Frontal cortex (tissue), 4 donors: ENCODE measurements at places on chromosomes 1 and 21. TPM values are rescaled to one million over a fixed set of nuclear protein-coding genes. Genes with fewer than 3 reads are reported as not detected.

GRCh38 chr1:44237721-44238457 is 24.6 kb downstream of the DMAP1 start:
- DNase-seq = peak; percentile 46

Gene FCGR3A
- total RNA-seq = 2.9 TPM

Gene FNDC10
- total RNA-seq = 2.9 TPM

DNA sequence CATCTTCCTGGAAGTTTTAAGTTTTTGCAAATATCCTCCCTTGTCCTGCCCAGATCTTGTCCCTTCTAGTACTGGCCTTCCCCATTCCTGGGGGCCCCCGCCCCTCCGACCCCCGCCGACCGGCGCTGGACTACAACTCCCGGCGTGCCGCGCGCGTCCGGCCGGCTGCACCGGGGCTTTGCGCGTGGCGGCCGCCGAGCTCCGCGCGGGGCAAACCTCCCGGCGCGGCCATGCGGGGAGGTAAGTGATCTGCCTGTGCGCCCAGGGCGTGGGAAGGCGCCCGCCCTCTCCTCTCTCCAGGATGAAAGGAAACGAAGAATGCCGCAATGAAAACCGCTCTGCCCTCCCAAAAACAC is 3.2 kb upstream of the SAMD13 start:
- DNase-seq = peak; percentile 74

Gene PEAR1
- 0.41 TPM for total RNA-seq

Gene SLC30A2
- total RNA-seq = not detected

- no peak for DNase-seq
Observed at GRCh38 chr1:57341721-57342120, 82.1 kb downstream of the DAB1 start.

Gene TMEM200B
- total RNA-seq = 0.82 TPM

- DNase-seq = no peak
Observed at GRCh38 chr1:205669341-205670149, 10.8 kb downstream of the SLC45A3 start.

GRCh38 chr1:6486433-6487011 is 4.9 kb downstream of the PLEKHG5 start:
- DNase-seq = peak; percentile 80

GRCh38 chr1:65163201-65163805 is 15.3 kb downstream of the AK4 start:
- DNase-seq = no peak

DNA sequence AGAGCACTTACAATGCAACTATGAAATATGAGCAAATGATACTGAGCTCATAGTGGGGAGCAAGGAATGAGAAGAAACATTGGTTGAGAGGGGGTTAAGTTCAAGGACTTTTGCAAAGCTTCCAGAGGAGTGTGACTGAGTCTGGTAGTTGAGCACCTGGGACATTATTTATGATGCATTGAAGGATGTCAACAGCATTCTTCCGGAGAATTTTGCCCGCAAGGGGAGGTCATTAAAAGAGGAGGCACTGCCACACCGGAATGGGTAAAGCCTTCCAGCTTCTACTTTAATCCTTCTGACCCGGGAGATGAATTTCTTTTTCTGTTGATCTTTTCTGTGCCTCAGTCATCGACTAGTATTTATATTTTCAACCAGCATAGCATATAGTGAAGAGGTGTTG is 208.4 kb upstream of the CAMK1G start:
- DNase-seq = no peak

Gene FLG2
- total RNA-seq = not detected

DNA sequence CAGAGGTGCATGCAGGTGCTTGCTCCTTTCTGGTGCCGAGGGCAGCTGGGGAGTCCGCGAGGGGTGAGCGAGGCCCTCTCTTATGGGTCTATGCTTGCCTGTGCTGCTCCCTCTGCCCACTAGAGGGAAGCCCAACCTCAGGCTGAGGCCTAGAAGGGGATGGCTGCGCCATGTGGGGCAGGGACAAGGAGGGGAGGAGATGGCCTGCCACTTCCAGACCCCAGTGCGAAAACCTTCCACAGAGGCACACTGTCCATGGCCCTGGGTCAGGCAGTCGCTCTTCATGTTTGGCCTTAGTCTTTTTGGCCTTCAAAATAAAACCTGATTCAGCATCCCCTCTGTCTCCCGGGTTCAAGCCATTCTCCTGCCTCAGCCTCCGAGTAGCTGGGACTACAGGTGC is 14.0 kb downstream of the RHBG start:
- peak; percentile 73 for DNase-seq

Gene GUCA2B
- total RNA-seq = not detected

DNA sequence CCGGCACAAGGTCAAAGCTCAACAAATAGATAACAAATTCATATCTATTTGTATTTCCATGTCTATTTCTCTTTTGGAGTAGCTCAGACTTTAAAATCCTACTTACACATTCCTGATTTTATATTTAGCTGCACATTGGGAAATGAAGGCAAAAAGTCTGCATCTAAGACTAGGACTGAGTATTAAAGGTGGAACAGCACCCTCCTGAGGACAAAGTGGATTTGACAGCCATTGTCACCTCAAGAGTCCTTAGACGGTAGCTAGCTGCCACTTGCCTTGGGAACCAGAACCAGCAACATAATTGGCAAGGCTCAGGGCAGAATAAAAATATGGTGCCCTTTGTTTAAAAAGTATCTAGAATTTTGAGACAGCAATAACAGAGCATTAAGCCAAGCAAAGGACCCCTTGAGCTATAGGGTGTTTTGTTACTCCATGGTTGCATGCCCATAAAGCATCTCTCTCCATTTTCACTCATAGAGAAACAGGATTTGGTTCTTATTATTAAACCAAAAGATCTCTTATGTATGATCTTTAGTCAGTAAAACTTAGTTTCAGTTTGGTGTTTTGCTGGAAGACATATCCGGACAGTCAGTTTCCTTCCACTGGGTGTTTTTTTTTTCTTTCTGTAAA is 30.0 kb upstream of the SGIP1 start:
- no peak for DNase-seq

GRCh38 chr21:16573578-16573977 is 843.8 kb downstream of the USP25 start:
- no peak for DNase-seq

DNA sequence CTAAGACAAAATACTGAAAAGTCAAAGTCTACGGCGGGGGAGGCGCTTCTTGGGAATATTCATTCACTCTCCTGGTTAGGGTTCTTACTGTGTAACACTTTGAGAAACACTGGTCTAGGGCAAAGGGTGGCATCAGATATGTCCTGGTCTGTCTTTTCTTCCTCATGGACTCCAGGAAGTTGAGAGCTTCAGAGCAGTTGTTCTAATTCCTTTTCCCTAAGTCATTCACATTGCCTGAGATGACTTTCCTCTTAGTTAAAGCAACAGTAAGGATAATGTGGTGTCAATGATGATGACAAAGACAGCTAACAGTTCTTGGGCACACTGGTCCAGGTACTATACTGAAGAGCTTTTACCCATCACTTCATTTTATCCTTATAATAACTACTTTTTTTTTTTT is 27.0 kb downstream of the FGGY start:
- no peak for DNase-seq

DNA sequence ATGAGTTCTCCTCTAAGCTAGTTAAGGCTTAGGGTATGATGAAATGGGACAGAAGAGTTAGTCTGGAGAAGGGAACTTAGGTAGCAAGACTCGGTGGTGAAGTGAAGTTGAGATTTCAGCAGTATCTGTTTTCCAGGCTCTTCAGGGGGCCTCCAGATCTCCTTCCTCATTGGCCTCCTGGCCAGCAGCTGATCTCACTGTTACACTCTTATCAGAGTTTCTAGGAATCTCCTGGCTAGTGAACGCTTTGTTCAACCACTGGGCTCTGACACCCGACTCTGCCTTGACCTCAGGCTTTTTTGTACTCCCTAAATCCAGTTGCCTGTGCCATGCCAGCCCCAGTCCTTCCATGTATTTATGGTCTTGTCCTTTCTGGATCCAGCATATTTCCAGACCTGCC is 311.0 kb downstream of the ASTN1 start:
- DNase-seq = no peak

- DNase-seq = no peak
Observed at GRCh38 chr1:28044399-28044798, 44.0 kb downstream of the EYA3 start.

- DNase-seq = no peak
Observed at GRCh38 chr1:214397497-214397896, 116.5 kb downstream of the SMYD2 start.

GRCh38 chr1:218433744-218434143 is 88.6 kb downstream of the TGFB2 start:
- DNase-seq = no peak

GRCh38 chr1:245772325-245772724 is 617.5 kb downstream of the KIF26B start:
- DNase-seq = no peak

Gene RWDD3
- 15.9 TPM for total RNA-seq

- DNase-seq = no peak
Observed at GRCh38 chr1:163046071-163046470, 23.1 kb upstream of the RGS4 start.

- no peak for DNase-seq
Observed at GRCh38 chr1:194624833-194625232, 1438.4 kb upstream of the B3GALT2 start.

GRCh38 chr1:179798864-179799516 is 55.9 kb downstream of the FAM163A start:
- no peak for DNase-seq

DNA sequence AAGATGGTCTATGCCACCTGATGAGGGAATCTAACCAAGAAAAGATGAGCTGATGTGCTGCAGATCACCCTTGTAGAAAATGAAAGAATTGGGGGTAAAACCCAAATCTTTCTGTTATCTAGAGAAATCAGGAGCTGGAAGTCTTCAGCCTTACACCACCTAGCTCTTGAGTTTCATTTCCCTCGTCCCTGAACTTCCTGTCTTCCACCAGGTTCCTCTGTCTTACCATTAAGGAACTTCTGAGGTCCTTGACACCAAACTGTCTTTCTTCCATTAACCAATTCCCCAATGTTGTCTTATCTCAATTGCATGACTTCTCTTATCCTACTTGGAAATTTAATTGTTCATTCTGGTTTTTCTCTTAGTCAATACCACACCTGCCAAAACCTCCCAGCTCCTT is 31.5 kb downstream of the LPAR3 start:
- DNase-seq = no peak

DNA sequence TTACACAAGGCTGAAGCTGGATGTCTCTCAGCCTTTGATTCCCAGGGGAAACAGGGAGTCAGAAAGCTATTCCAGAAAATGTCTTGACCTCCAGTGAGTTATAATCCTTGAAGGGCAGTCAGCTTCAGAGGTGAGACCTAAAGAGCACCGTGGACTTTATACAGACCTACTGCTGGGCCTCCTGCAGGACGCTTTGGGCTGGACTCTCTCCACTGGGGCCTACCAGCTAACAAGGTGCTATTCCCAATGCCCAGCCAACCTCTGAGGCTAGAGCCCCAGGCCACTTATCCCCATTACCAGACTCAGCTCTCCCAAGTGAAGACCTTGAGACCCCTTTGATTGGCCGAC is 6.6 kb downstream of the SETD4 start:
- DNase-seq = no peak

- DNase-seq = no peak
Observed at GRCh38 chr1:4131734-4132133, 231.7 kb upstream of the C1orf174 start.

DNA sequence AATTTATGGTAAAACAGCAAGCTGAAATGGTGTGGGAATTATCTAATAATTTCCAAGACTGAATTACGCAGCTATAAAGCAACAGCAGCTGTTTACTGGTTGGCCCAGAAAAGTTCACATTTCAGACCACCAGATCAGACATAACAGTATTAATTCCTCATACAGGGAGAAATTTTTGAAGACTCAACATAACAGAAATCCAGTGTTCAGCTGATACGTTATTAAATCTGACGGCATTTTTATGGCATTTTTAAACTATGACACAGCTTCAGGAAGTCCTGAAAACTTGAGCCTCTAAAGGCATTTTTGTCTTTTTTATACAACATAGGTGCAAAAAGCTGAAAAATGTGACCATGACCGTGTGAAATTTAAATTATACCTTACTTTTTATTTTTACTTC is 91.2 kb downstream of the APP start:
- DNase-seq = no peak

- DNase-seq = no peak
Observed at GRCh38 chr1:9626201-9626608, 25.3 kb upstream of the PIK3CD start.

DNA sequence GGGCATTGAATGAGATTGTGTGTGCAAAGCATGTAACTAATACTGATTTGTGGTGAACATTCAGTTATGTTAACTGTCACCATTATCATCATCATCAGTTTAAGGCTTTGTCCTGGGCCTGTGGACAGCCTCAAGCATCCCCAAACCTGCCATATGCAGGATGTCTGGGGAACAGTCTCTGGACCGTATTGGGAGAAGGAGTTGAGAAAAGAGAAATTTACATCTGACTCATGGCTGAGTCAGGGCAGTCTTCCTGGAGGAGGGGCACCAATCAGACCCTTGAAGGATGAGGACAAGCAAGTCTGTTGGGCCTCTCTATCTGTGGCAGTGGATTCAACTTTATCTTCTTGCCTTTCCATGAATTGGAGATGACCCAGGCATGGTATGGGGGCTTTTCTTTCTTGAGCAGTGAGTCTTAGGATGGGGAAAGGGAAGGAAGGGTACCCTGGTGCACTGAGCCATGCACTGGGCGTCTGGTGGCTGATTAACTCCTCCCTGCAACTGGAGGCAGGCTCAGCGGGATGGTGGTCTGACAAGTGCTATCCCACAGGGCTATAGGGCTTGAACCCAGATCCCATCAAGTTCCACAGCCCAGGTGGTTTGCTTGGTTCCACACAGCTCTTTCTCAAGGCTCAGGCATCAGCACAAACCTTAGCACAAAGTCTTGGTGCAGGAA is 2.9 kb downstream of the PADI3 start:
- no peak for DNase-seq

DNA sequence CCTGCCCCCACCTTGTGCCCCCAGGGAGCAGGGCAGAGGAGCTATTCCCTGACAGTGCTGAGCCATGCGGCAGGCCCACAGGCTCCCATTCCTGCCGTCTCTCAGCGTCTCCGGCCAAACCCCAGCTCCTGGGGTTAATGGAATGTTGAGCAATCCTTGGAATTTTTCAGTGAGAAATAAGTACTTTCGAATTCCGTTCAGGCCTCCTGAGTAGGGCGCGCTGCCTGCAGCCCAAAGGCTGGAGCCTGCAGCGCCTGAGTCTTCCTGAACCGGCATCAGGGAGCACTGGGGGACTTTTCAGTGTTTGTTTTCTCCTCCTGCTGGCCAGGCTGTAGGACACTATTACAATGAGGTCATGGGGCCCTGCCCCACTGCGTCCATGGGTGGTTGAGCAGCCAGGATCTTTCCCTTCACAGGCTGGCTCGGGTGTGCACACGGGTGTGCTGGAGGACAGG is 33.3 kb upstream of the CSF1 start:
- DNase-seq = no peak

GRCh38 chr1:228087771-228088251 is 5.3 kb downstream of the ARF1 start:
- peak; percentile 55 for DNase-seq

- DNase-seq = peak; percentile 69
Observed at GRCh38 chr1:243850202-243850451, at the start of gene AKT3. Gene AKT3, minus strand, starts transcription at chr1:243850243. Its CDS starts 7,073 bp downstream, at chr1:243843170.

DNA sequence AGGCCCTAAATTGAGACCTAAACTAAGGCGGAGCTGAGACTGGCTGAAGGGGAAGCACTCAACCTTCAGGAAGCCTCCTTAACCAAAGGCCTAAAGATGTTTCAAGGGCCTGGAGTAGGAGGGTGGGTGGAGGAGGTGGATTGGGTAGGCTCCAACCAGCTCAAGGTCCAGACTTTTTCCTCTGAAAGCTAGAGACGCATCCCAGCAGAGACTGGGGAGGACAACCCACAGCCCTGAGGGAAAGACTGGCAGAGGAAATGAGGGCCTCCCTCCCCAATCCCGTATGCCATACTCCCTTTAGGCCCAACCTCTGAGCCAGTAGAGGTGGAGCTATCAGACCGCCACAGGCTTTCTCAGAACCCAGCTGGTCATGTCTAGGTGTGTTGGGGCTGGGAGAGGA is 1.1 kb downstream of the ECM1 start:
- DNase-seq = no peak
